ENCODE measurements at places on chromosomes 7 and 10.

- DNase-seq = no peak
These were observed 240.2 kb downstream of the ADAM12 start for GRCh38 chr10:126147866-126148587.

GRCh38 chr10:114042895-114043531 is 653 bp upstream of the ADRB1 start:
- DNase-seq = no peak

DNA sequence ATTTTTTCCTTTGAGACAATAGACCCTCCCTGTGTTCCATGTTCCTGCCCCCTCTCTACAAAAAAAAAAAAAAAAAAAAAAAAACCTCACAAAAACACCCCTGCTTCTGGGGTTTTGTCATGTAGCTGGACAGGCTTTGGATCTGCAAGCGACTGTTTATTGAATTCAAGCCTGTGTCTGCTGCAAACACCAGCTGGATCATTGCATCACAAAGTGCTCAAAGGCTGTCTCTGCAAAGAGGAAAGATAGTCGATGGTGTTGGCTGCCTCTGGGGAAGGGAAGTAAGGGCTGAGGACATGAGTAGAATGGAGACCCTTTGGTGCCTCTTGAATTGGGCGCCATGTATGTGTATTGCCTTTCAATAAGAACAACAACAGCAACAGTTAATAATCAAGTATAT is 471.2 kb downstream of the PLXNA4 start:
- DNase-seq = no peak

DNA sequence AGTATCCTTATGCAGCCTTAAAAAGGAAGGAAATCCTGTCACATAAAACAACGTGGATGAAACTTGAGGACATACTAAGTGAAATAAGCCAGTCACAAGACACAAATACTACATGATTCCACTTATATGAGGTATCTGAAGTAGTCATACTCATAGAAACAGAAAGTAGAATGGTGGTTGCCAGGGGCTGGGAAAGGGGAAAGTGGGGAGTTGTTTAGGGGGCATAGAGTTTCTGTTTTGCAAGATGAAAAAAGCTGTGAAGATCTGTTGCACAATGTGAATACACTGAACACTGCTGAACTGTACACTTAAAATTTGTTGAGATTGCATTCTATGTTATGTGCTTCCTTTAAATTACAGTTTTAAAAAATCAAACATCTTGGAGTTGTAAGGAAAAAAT is 2.9 kb downstream of the NUP205 start:
- DNase-seq = no peak

DNA sequence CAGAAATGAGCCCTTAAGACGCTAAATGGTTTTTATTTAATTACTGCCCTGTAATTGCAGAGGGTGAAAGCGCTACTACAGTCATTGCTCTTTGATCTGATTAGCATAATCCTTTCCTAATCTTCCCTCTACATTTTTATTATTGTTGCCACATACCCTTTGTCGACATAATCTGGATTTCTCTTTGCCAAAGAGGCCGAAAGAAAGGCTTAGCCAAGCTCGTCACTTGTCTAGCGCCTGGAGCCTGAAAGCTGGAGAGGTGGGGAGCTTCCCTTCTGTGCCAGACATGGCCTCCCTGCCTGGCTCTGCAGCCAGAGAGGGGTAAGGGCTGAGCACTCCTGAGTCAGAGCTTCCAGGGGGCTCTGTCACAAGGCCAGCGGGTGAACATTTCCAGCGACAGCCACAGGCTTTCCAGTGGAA is 145.9 kb downstream of the PRKAG2 start:
- DNase-seq = no peak
